CD4-positive, alpha-beta T cell treated with Interleukin-4 for 1 hour (primary cell): ENCODE measurements at places on chromosomes 16 and 17.
A peak's percentile ranks its signal among the peaks of the same experiment; 100 is the strongest.

DNA sequence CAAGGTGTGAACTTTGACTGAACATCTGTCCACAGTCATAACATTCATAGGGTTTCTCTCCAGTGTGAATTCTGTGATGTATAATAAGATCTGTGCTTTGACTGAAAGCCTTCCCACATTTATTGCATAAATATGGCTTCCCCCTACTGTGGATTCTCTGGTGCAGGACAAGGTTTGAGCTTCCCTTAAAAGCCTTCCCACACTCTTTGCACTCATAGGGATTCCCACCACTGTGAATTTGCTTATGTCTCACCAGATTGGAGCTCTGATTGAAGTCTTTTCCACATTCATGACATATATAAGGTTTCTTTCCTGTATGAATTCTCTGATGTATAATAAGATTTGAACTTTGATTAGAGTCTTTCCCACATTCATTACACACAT is 8.3 kb downstream of the ZNF594 start:
- no peak for DNase-seq

- peak; percentile 63 for DNase-seq
These were observed 43.4 kb upstream of the ICAM2 start for GRCh38 chr17:64063766-64064224.

GRCh38 chr17:39236450-39236927 is 10.7 kb upstream of the STAC2 start:
- no peak for DNase-seq

DNA sequence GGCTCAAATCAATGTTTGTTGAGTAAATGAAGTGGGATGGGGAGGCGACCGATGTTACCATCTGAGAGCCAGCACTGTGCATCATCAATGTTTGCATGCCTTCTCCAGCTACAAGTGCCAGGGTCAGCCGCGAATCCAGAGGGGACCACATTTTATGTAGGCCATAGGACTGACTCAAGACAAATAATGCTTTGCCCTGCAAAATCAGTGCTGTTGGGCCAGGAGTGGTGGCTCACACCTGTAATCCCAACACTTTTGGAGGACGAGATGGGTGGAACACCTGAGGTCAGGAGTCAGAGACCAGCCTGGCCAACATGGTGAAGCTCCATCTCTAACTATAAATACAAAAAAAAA is 53.1 kb upstream of the WSB1 start:
- no peak for DNase-seq

DNA sequence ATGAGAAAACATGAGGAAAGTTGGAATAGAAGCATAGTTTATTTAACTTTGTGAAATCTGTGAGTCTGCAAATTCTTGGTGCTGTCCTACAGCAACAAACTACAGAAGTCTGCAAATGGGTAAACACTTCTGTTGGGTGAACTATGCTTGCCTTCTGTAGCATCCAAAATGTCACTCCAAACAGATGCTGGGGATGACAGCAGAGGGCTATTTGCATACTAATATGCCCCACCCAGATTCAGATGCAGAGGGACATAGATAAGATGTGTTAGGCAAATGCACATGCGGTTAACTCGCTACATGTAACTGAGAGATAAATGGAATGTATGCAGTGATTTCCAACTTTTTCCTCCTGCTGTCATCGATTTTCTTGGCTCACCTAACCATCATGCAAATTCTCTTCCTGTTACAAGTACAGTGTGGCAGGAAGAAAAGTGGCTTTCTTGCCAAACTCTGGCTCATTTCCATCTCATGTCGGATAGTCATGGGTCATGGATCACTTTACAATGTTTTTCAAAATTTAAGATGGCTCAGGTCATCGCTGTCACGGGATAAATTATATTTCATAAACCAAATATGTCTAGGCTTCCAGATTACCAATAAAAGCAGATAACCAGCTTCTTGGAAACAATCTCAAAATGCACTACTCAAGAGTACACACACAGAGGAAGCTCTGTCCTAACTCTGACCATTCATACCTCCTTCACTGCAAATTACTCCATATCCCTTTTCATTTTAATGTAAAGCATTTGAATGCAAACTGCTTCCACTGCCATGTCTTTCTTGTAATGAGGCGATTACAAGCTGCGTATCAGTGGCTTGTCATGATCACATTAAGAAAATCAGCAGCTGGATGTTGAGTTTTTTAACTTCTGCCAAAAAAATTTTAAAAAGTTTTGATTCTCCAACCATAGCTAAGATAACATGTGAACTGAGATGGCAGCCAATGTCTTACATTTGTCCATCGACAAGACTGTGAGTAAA is 47.7 kb downstream of the ADAMTS18 start:
- no peak for DNase-seq
